CD4-positive, alpha-beta T cell treated with Interleukin-1 beta for 1 hour (primary cell): ENCODE measurements at places on chromosomes 11 and 22.

DNA sequence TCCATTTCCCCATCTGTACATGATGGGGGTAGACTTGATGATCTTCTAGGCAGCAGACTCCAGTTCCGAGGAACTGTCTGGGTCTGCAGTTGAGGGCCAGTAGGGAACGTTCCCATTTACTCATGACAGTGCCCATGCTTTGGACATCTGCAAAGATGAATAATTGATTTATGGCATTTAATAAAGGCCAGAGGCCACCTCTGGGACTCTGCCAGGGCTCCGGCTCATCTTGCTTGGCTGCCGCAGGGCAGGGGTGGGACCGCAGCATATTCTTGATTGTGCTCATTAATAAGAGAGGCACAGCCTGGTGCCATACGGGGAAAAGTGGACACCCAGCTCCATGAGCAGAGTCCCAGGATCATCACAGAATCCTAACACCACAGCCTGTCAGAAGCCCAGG, 28.1 kb upstream of the KLHL35 start:
- no peak for DNase-seq

GRCh38 chr11:95241681-95242081, 10.7 kb upstream of the SESN3 start:
- DNase-seq, result no peak

DNA sequence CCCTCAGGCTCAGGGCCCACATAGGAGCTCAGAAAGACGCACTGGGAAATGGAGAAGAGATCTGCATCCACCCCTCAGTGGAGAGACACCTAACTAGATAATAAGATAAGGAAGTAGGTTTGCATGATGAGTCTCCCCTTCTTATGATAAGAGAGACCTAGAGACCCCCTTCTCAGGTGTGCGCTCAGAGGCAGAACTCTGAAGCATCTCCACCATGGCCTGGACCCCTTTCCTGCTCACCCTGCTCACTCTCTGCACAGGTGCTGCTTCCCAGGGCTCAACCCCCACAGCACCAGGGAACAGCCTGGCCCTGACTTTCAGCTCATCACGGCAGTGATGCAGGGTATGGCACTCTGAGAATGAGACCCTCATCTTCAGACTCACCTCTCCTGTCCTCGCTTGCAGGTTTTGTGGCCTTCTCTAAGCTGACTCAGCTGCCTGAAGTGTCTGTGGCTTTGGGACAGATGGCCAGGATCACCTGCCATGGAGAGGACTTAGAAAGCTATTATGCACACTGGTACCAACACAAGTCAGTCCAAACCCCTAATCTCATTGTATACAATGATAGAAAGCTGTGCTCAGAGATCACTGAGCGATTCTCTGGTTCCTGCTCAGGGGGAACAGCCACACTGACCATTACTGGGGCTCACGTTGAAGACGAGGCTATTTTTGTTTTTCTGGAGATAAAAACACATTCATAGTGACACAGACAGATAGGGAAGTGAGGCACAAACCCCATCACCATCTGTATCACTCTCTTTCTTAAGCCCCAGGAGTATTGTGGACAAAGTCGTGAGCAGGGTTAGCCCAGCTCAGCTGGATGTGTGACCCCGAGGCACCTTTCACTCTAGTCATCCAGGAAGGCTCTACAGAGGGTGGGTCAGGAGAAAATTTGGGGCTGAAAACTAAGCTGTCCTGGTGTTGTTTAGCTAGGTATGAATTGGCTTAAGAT, 29.7 kb upstream of the IGLL5 start:
- no peak for DNase-seq

- DNase-seq, result no peak
Measured at GRCh38 chr22:47631571-47632102, 869.2 kb downstream of the TBC1D22A start.

- DNase-seq, result no peak
Measured at GRCh38 chr11:12577725-12578644, 96.2 kb upstream of the TEAD1 start.

GRCh38 chr11:123052901-123053721, 8.8 kb downstream of the HSPA8 start:
- peak; percentile 61 for DNase-seq

DNA sequence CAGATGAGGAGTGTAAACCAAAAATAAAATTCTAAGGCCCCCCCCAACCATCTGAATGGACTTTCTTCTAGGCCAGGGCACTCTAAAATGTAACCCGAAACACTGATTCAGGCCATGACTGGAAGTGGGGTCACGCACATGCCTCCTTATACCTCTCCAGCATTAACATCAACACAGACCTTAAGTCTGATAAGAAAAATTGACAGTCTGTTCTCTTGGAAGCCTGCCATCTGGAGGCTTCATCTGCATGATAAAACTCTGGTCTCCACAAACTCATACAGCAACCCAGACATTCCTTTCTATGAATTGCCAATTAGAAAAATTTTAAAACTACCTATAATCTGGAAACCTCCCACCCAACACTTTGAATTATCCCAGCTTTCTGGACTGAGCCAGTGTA, 3.9 kb upstream of the SERGEF start:
- no peak for DNase-seq

DNA sequence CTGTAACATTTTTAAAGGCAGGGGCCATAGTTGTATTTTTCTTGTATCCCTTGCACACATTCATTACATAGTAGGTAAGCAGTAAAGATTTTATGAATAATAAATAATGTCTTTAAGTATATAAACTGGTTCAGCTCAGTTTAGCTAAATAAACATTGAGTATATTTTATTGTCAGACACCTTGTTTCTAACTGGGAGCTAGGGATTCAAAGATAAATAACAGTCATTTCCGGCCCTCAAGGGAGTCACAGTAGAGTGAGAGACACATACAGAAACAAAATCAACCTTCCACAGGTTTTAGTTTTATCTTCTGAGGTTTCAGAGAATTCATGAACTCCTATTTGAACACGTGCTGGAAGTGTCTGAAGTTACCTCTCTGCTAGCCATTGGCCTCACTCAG, 760.2 kb downstream of the DLG2 start:
- DNase-seq, result no peak

- no peak for DNase-seq
Measured at GRCh38 chr22:49613108-49613507, 214.6 kb downstream of the BRD1 start.

DNA sequence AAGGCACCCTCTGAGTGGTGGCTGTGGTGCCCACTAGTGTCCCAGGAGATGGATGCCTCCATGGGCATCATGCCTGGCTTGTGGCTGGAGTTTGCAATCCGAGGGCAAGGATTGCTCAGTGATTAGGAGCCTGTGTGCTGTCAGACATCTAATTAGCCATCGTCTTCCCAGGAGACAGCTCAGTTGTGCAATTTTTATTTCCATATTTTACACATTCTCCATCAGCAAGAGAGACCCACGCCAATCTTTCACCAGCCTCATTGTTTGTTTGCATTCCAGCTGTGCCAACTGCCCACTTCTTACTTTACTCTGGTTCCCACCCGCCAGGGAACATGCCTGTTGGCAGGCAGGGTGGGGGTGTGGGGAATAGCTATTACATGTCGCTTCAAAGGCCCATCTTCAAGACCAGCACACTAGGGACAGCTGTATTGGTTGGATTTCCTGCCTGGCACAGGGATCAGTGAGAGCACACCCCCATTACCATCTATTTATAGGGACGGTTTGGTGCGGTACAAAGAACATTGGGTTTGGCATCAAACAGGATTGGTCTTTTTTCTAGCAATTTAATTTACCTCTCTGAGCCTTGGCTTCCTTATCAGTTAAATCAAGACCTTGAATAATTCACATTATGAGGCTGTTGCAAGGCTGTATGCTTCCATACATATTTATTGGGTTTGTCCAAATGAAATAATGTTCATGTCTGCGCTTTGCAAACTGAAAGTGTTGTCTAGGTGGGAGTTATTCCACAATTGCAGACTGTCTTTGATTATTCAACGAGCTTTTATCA, 80.7 kb upstream of the NAV2 start:
- DNase-seq, result no peak

DNA sequence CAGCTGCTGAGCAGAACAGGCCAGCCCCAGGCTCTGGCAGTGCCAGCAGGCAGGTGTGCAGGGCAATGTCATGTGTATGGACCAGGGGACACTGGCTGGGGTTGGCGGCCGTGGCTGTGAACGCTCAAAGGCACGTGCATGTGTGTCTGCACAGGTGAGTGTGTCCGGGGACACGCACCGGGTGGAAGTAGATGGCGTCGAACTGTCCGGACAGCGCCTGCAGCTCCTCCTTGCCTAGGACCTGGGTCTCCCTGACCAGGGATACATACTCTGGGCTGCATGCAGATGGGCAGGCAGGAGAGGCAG, 863 bp downstream of the HDAC10 start:
- no peak for DNase-seq

DNA sequence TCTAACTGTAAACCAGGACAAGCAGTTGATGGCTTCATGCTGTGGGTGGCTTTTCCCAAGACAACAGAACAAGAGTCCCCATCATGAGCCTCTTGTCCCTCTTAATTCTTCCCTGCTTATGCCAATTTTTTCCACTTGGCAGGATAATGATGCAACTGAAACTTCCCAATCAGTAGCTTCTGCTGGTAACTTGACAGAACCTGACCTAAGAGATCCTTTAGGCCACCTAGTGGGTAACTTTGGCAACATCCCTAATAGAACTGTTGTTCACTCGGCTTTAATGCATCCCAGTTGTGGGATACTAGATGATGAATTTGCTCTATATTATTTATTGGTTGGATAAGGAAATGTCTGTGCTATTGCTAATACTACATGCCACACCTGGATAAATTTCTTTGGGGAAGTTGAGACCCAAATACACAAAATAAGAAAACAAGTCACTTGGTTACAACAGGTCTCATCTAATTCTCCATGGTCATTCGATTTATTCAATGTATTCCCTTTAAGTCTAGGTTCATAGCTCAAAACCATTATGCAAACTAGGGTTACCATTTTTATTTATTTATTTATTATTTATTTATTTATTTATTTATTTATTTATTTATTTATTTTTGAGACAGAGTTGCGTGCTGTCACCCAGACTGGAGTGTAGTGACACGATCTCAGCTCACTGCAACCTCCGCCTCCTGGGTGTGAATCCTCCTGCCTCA, 41.4 kb upstream of the NFAM1 start:
- no peak for DNase-seq

- no peak for DNase-seq
Measured at GRCh38 chr11:124346311-124346955, 26.4 kb upstream of the OR8D2 start.

DNA sequence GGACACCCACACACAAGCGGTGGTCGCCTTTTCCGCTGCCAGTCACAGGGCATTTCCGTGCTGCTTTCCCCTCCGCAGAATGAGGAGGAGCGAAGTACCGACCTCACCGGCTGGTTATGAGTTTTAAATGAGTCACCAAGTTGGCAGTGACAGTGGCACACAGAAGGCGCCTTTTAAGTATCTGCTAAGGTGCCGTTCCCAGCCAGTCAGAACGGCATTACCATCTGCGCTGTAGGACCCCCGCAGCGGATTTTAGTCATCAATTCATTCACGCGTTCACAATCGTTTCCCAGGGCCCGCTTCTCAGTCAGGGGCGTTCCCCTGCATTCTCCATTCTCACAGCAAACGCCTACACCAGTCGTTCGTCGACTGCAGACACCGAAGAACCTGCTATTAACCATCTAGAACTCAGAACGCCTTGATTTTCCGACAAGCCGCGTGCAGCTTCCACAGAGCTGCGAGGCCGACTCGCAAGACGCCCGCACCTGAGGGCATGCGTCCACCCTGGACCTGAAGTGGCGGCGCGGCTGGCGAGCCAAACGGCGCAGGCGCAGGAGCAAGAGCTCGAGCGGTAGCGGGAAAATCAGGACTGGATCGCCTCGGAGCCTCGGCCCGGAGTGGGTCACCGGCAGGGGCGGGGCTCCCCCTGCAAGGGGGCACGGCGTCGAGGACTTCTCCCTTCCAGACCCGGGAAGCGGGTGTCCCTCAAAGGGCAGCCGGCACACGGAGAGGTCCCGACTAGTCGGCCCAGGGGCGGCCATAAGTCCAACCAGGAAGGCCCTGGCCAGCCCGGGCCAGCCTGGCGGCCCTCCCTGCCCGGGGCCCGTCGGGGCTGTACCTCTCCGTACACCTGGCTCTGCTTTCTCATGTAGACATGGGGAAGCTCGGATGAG, 642 bp downstream of the CYP2R1 start:
- DNase-seq, result peak; percentile 87

- DNase-seq, result no peak
Measured at GRCh38 chr22:33896575-33897447, 23.5 kb downstream of the LARGE1 start.

GRCh38 chr11:129252621-129253020, 60.5 kb upstream of the ARHGAP32 start:
- DNase-seq, result no peak

DNA sequence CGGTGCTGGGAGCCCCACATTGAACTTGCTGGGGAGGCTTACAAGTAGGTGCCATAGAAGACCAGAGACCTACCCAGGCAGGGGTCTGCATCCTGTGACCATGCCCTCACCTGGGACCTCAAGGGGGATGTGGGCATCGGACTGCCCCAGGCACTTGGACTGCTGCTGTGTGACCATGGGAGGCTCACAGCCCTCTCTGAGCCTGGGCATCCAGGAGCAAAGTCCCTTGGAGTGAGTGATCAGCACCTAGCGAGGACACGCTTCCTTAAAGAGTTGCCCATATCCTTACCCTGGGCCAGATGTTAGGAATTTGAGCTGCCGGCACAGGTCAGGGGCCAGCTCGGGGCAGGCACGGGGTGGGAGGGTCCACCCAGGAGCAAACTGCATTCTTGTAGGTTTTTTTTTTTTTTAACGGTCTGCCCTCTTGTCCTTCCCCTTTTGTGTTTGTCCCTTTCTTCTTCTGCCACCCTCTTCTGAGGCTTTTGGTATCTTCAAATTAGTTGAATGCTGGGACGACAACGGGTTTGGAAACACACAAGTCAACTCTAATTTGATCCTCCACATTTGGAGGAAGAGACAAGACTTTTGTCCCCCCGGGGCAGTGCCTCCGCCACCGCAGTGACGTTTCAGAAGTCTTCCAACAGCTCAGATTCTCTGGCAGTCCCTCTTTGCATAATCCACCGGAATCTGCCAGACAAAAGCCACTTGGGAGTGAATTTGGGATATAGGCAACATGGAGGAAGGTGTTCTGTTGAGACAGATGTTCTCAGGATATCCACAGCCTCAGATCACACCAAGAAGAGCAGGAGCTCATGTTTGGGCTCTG, 46.1 kb upstream of the LINC01488 start:
- no peak for DNase-seq

GRCh38 chr11:92286709-92287108, 62.1 kb downstream of the FAT3 start:
- no peak for DNase-seq

- DNase-seq, result no peak
Measured at GRCh38 chr11:101448881-101449442, 134.8 kb downstream of the TRPC6 start.

GRCh38 chr22:42970029-42970428, 44.9 kb downstream of the PACSIN2 start:
- DNase-seq, result no peak

DNA sequence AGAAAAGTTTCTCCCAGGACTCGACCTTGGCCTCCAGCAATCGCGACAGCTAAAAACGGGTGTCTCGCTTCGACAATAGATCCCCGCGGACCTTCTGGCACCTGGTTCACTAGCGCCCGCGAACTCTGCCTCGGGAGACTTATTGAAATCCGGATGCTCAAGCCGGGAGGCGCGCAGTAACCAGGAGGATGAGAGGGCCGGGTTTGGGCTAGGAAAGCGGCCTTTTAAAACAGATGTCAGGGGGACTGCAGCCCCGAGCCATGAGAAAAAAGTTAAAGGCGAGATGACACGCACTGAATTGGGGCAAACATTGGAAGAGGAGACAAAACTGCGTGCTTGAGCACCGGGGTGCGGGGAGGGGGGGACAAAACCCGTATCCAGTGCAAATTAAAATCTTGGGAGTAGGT, 637 bp upstream of the ZBTB16 start:
- no peak for DNase-seq

- DNase-seq, result no peak
Measured at GRCh38 chr11:67700141-67700540, 25.7 kb upstream of the ALDH3B2 start.

- DNase-seq, result peak; percentile 6
Measured at GRCh38 chr22:17734187-17734586, 40.1 kb downstream of the BID start.
